Stimulated activated CD4-positive, alpha-beta T cell treated with anti-CD3 and anti-CD28 coated beads, Interleukin-1b, Interleukin-23, amount 100 ng/mL, for 48 hours (primary cell): ENCODE measurements at places on chromosomes 7 and 10.

DNA sequence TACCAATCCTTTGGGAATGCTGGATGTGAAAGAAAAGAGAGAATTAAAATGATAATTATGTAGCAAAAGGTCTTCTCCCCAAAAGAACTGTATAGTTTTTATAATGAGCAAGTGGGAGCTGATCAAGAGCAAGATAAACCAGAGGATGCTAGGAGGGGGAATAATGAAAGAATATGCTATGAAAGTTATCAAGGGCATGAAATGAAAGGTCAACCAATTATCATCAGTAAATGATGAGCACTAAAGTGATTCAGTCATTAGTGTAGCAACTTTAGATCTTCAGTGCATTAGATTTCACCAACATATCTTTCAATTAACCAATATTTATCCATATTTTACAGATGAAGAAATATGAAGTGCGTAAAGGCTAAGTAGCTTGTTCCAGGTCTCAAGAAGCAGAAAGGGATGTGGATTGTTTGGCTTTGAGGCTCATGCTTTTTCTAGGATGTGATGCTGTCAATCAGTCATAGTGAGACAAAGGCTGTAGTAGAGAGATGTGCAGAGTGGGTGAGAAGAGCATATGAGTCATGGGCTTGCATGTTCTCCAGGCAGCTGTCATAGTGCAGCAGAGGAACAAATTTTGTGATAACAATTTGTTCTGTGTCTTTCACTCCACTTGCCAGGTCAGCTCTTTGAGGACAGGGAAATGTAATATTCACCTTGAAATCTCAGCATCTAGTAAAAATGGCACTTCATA lies 5.7 kb upstream of the OR2F2 start:
- peak; percentile 15 for DNase-seq

GRCh38 chr10:84695902-84696301 lies 367.5 kb downstream of the CCSER2 start:
- no peak for DNase-seq

DNA sequence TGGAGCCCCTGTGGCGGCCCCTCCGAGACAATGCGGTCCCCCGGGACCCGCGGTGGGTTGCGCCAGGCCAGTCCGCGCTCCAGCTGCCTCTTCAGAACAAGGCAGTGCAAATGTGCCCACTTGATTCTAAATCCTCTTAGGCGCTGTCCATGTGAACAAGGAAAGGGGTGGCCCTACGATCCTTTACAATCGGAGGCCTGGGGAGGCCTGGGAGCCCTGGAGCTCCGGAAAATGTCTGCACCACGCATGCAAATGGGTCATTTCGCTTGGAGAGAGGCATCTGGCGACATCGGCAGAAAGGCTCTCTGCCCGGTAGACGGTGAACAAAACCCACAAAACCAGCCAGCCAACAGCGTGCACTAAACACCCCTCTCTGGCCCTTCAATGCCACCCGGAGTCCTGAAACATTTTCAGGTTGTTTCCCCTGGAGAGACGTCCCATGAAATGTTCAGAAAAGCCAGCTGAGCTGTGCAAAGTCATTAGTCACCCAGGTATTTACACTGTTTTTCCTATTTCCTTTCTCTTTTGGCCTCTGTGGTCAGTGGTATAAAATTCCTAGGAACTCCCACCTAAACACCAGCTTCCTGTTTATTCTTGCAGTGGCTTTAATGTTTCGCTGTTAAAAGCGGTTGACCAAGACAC lies 102.8 kb upstream of the ZNF438 start:
- DNase-seq, result peak; percentile 23

- no peak for DNase-seq
Observed at GRCh38 chr7:6500691-6501090, 50.6 kb downstream of the GRID2IP start.

- DNase-seq, result peak; percentile 79
Observed at GRCh38 chr7:92641921-92642511, 51.8 kb upstream of the FAM133B start.

- no peak for DNase-seq
Observed at GRCh38 chr7:129136887-129137642, 7.4 kb upstream of the TSPAN33 start.

GRCh38 chr10:122323189-122323588 lies 51.3 kb upstream of the PLEKHA1 start:
- DNase-seq, result no peak

DNA sequence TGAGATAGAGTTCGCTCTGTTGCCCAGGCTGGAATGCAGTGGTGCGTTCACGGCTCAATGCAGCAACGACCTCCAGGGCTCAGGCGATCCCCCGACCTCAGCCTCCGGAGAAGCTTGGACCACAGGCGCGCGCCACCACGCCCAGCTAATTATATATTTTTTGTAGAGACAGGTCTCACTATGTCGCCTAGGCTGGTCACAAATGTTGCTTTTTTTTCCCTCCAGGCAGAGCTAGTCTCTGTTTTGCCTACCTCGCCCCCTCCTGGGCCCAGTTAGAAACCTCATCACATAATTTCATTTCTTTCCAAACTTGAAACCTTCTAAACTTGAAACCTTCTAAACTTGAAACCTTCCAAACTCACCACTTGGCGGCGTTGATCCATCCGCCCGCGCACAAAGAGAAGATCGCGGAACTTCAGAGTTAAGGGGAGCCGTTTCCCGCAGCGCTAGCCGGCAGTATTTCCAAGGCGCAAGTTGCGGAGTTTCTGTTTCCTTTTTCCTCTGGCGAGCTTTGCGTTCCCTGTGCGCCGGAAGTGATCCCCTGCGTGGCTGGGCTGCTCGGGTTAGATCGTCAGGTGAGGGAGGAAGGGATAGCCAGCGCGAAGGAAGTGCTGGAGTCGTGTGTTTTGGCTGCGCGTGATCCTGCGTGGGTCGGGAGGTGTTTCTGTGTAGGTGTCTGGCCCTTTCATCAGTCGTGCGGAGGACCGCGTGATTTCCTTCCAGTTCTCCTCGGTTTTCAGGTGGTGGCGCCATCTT lies at the start of gene SSBP1:
Gene SSBP1, plus strand, starts transcription at position 523 of the 756 bp plus-strand sequence. CDS start 809 bp downstream, outside the sequence.
- peak; percentile 94 for DNase-seq

- DNase-seq, result no peak
Observed at GRCh38 chr7:81638198-81638597, 131.6 kb downstream of the HGF start.

DNA sequence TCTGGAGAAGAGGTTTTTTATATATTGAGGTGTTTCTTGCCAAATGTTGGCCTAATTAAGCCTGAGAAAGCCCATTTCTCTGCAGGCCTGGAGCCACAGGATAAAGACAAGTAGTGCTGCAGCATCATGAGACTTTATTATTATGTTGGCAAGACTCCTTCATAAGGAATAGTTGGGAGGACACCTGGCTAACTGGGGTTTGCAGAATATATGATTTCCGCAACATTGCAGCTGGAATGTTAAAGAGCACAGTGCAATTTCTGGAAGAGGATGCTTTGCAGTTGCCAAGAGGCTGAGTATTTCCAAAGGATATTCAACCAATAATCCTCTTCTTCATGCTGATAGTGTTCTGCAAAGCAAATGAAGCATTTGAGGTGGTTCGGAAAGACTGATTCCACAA lies 1512.8 kb upstream of the LRRTM3 start:
- DNase-seq, result no peak

- no peak for DNase-seq
Observed at GRCh38 chr10:113947184-113948041, 93.0 kb downstream of the NHLRC2 start.

GRCh38 chr7:151923097-151923876 lies 33.0 kb upstream of the GALNTL5 start:
- no peak for DNase-seq

GRCh38 chr7:119270644-119271043 lies 1002.3 kb upstream of the KCND2 start:
- no peak for DNase-seq

- no peak for DNase-seq
Observed at GRCh38 chr7:150476285-150476684, 25.9 kb downstream of the GIMAP8 start.

DNA sequence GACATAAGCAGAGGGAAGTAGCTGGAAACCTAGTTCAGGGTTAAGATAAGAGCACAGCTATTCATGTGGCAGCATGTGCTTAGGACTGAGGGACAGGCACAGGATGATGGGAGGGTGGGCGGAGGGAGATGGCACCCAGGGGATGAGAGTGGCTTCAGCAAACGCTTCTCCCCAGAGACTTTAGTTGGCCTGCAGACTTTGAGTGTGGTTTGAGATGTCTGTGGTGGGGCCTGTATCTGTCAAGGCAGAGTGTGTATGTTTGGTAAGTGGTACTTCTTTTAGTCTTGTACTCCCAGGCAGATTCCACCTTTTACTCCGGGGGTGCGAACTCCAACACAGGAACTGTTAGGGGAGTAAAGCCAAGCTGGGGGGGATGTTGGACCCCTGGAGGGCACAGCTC lies 88.9 kb downstream of the WDFY4 start:
- no peak for DNase-seq

DNA sequence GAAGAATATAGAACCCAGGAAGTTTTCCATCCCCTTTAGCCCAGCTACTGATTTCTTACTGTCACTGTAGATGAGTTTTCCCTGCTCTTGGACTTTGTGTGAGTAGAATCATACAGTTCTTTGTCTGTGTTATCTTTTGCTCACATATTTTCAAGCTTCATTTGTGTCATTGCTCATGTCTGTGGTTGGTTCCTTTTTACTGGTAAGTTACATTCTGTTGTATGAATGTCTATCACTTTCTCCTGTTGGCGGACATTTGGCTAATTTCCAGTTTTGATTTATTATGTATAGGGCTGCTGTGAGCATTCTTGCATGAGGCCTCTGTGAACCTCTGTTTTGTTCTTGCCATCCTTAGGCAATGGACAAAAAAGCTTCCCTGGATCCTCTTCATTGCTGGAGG lies 5.3 kb downstream of the GLRX3 start:
- no peak for DNase-seq

GRCh38 chr10:8331896-8332729 lies 277.6 kb downstream of the GATA3 start:
- peak; percentile 85 for DNase-seq

- no peak for DNase-seq
Observed at GRCh38 chr7:20454202-20454601, 123.5 kb downstream of the ITGB8 start.
